Kidney epithelial cell (primary cell): ENCODE measurements at places on chromosomes 16 and 17.

GRCh38 chr17:3529817-3530741, 27.5 kb downstream of the TRPV3 start:
- DNase-seq = no peak

DNA sequence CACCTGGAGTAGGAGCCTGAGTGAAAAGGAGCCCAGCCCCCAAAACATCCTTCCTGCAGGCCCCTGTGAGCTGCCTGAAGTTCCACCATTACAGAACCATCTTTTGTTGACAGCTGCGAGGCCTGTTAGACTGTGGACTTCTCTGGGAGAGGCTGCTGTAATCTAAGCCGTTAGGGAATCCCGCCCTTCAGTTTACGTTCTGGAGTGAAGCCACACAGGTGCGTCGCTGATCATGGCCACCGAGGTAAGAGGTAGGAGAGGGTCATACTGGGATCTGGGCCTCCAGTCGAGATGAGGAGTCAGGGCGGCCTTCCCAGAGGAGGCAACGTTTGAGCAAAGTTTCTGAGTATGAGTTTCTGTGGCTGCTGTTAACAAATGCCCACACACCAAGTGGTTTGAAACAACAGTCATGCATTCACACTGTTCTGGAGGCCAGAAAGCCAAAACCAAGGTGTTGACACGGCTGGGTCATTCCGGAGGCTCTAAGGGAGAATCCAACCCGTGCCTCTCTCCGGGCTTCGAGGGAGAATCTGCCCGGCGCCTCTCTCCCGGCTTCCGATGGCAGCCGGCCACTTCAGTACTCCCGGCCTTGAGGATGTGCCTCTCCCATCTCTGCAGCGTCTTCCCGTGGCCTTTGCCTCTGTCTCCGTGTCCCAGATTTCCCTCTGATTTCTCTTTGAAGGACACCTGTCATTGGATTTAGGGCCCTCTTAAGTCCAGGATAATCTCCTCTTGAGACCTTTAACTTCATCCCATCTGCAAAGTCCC, 26.6 kb upstream of the ATP2C2 start:
- DNase-seq = no peak

GRCh38 chr17:77429369-77429968, 288.7 kb downstream of the SEC14L1 start:
- no peak for DNase-seq

- DNase-seq = no peak
Observed at GRCh38 chr17:47905221-47905733, 9.2 kb downstream of the SP2 start.
